ENCODE measurements at places on chromosomes 12 and 14. TPM values are rescaled to one million over a fixed set of nuclear protein-coding genes. Genes with fewer than 3 reads are reported as not detected.
A peak's percentile ranks its signal among the peaks of the same experiment; 100 is the strongest.

The RTN1 gene
- total RNA-seq: 0.63 TPM

- no peak for DNase-seq
Measured at GRCh38 chr14:101333335-101334280, 227.7 kb upstream of the DIO3 start.

GRCh38 chr12:93714382-93714781, 37.2 kb downstream of the CRADD start:
- peak; percentile 82 for DNase-seq

The OTX2 gene
- not detected for total RNA-seq

DNA sequence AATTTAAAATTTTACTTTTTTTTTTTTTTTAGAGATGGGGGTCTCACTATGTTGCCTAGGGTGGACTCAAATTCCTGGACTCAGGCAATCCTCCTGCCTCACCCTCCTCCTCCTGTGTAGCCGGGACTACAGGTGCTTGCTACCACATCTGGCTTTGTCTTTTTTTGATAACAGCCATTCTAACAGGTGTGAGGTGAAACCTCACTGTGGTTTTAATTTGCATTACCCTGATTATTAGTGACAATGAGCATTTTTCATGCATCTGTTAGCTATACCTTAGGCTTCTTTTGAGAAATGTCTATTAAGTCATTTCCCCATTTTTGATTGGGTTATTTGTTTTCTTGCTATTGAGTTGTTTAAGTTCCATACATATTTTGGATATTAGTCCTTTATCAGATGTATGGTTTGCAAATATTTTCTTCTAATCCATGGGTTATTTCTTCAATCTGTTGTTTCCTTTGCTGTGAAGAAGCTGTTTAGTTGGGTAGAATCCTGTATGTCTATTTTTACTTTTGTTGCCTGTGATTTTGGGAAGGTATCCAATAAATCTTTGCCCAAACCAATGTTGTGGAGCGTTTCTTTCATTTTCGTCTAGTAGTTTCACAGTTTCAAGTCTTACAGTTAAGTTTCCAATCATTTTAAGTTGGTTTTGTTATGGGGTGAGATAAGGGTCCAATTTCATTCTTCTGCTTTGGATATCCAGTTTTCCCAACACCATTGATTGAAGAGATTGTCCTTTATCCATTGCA, 86.1 kb downstream of the MYF5 start:
- DNase-seq: no peak

Data from LHCN-M2 (cell line).